ENCODE measurements at places on chromosomes 3 and 15.
A peak's percentile ranks its signal among the peaks of the same experiment; 100 is the strongest.

- no peak for DNase-seq
Observed at GRCh38 chr3:183244981-183245476, 8.0 kb upstream of the B3GNT5 start.

DNA sequence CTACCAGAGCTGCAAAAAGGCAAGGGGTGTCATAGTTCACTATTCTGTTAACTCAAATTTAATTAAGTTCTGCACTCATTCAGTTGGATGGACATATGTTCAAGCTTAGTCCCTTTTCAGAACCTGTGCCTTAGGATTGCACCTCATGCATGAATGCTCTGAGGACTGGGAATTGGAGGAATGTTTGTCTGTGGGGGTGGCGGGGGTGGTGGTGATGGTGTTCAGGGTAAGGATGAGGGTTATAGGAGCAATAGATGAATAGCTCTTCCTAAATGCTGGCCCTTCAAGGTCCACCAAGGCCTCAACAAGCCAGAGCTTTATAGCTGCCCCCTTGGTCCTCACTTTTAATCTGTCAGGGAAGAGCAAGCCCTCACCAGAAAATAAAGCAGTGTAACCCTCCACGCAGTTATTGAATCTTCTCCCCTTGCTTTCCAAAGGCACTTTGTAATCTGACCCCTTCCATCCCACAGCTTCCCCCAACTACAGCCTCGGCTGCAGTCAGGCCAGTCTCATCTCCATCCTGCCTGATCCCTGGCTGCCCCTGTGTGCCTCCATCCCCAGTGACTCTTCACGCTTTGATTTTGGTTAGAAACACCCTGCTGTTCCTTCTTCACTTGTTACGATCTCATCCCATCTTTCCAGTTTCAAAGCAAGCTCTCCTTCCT lies 221.6 kb upstream of the LMCD1 start:
- no peak for DNase-seq

DNA sequence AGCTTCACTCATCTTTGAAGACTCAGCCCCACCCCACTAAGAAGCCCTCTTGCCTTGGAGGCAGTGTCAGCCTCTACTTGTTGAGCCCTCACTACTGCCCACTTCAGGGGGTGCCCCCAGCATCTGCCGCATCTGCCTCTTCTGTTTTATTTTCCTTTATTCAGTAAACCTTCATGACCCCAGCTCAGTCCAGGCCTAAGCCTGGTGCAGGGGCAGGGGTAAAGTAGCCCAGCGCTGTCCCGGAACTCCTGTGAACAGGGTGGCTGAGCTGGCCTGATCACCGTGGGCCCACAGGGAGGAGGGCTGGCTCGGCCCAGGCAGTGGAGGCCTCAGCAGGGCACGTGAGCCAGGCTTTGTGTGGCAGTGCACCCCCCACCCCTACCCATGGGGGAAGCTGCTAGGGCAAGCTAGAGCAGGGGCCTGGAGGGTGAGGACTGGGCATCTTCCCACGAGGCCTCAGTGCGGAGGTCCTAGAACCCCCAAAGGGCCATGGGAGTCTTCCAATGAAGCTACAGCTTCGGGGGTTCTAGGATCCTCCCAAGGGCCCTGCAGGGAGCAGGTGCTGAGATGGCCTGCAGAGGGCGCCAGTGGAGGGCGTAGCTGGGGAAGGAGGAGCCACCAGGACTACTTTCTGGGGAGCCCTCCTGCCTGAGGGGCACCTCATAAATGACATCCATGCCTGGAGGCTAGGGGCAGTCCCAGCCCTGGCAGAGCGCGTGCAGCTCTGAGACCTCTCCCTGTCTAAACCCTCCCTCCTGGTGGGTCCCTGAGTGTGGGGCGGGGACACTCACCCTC lies 36.0 kb downstream of the TSPAN3 start:
- peak; percentile 86 for DNase-seq

GRCh38 chr3:170189398-170190256 lies 8.1 kb upstream of the PHC3 start:
- DNase-seq: no peak

- no peak for DNase-seq
Observed at GRCh38 chr3:181724192-181724965, 12.7 kb downstream of the SOX2 start.

DNA sequence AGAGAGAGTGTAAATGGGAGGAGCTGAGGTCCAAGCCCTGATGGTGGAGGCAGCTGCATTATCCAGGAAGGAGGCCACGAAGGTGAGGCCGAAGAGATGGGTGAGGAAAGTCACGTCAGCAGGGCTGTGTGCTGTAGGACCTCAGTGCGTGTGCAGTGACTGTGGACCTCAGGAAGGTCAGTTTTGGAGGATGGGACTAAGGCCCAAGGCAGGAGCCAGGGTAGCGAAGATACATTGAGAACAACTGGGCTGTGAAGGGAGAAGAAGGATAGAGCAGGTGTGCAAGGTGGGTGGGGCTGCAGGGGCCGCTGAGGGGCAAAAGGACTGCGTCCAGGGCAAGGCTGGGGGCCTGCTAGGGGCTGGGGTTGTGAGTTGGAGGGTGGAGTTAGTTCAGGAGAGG lies 4.9 kb downstream of the KLHL40 start:
- DNase-seq: no peak

Measured in lower leg skin (tissue), 4 donors.